ENCODE measurements at places on chromosomes 5 and 9.

GRCh38 chr9:132975961-132976360 lies 2.5 kb upstream of the GFI1B start:
- no peak for DNase-seq

DNA sequence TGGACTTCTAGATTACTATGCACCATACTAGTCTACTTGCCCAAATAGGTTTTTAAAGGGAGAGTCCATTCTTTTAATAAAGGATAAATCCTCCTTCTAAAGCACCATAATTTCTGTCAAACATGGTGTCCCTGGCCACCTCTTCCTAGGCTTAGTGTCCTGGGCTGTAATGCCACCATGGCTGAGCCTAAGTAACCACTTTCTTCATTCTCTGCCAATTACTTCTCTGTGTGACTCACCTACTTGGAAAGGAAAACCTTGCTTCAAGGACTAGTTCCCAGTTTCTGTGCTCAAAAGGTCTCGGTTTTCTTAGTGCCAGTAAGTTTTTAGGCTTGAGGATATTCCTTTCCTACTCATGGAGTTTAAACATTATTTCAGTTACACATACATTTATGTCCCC lies 273.4 kb downstream of the DENND1A start:
- DNase-seq = no peak

DNA sequence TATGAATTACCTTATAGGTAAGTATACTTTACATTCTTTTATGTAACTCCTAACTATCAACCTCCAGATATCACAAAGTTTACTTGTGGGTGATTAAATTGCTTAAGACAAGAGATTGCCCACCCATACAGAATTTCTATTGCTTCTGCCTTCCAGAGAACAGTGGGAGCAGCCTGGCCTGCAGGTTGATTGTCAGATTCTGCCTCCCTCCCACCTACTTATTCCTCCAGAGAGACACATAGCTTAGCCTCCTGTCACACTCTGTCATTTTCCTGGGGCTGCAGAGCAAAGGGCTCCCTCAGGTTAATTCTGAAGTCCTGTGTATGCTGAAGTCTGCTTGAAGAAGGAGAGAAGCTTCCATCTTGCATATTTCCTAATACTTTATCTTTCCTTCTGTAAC lies 48.5 kb upstream of the DHFR start:
- DNase-seq = no peak

GRCh38 chr5:3309538-3309937 lies 286.1 kb upstream of the IRX1 start:
- DNase-seq = no peak

- DNase-seq = no peak
Observed at GRCh38 chr9:133252301-133253020, 22.5 kb downstream of the ABO start.

DNA sequence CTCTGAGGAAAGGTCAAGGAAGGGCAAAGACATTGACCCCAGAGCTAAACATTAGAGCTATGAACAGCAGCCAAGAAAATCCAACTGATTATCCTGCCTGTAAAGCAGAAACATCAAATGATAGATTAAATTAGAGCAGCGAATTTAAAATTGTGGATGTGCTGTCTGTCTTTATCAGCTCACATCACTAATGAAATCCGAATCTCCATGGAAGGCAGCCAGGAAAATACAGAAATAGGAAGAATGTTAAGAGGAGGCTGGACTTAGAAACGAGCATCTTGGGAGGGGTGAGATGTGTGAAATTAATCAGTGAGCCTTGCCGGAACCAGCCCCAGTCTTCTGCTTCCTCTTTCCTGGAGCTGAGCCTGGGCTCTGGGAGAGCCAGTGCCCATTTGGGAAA lies 191.0 kb downstream of the PJA2 start:
- DNase-seq = no peak

DNA sequence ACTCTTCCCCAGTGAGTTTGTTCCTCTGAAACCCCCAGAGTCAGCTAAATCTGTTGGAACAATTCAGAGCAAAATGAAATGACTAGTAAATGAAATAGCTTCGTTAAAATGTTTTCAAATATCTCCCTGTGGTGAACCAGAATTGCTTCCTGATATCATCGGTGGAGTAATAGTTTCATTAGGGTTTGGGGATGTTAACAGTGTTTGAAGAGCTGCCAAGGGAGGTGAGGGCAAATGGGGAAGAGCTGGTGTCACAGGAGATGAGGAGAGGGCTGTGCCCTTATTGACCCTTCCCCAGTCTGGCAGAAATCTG lies 4.3 kb upstream of the C7 start:
- no peak for DNase-seq

GRCh38 chr5:19179571-19179970 lies 808.4 kb downstream of the CDH18 start:
- no peak for DNase-seq

DNA sequence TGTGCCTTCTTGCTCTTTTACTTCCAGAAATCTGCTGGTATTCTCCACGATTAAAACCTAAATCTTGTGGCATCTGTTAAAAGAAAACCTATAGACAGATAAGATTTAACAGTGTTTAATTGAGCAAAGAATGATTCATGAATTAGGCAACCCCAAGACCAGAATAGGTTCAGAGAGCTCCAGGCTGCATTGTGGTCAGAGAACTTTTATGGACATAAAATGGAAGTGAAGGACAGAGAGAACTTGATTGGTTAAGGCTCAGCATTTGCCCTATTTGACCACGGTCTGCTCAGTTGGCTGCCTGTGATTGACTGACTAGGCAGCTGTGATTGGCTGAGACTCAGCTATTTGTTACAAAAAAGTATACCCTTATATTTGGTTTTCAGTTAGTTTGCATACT lies 10.4 kb upstream of the SLC36A2 start:
- DNase-seq = no peak

- no peak for DNase-seq
Observed at GRCh38 chr5:142304013-142304701, 20.7 kb downstream of the SPRY4 start.

- DNase-seq = no peak
Observed at GRCh38 chr5:130957151-130957550, 207.9 kb downstream of the HINT1 start.

DNA sequence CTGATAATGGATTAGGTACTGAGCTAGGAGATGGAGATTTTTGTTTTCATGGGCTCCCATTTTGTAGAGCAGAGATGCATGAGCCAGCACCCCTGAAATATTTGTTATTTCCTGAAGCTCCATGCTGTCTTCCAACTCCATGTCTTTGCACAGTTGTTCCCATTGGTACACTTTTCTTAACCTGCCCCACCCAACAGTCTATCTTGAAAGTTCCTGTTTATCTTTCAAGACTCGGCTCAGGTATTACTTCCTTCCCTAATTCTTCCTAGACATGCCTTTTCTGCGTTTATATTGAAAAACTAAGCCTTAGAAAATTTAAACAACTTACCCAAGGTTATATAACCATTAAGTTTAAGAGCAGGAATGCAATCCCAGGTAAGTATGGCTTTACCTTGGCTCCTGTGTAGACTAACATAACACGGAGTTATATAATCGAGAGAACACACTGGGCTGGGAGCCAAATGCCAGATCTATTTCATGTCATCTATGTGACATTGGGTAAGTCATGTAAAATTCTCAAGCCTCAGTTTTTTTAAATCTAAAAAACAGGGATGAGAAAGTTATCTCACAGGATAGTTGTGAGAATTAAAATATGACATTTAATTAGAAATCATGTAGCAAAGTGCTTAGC lies 67.4 kb downstream of the LIX1 start:
- no peak for DNase-seq

DNA sequence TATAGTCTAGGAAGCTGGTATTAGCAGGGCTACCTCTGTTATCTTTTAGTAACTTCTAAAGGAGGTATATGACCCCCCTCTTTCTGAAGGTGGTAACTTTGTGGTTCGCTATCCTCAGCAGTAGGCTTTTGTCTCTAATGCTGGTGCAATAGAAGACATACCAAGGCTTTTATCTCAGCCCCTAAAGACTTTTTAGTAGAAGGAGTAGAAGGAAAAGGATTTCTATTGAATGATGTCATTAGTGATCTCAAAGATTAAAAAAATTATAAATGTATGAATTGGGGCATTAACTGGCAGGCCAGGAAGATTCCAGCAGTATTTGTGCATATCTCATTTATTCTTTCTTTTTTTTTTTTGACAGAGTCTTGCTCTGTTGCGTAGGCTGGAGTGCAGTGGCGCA lies 78.2 kb downstream of the RAI14 start:
- no peak for DNase-seq

DNA sequence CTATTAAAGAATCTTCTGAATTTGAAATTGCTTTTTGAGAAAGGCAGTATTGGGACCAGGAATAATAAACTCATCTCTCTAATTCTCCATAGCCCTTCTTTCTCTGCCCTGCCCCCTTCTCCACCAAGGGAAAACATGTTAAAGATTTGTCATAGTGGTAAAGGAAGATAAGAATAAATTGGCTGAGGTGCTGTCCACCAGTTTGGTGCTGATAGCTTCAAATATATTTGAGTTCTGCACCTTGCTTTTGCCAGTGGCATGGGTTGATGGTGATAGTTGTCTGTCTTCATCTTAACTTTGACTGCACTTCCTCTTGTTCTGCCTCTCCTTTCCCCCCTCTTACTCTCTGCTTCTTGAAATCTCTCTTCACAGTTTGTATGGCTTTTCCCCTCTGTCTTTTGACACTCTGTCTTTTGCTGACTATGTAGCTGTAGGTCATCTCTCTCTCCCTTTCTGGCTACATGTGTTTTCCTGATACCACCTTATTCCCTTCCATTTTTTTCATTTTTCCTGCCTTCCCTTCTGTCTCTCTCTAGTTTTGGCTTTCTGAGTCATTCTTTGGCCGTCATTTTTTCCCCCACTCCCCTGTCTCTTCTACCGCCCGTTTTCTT lies 56.6 kb downstream of the NDUFS4 start:
- DNase-seq = no peak

GRCh38 chr9:14432666-14433350 lies 118.9 kb upstream of the NFIB start:
- DNase-seq = no peak

- no peak for DNase-seq
Observed at GRCh38 chr5:41065691-41066335, 5.3 kb downstream of the MROH2B start.

- DNase-seq = peak; percentile 28
Observed at GRCh38 chr9:69149321-69149807, 24.7 kb upstream of the TJP2 start.

GRCh38 chr9:114906922-114907571 lies 23.3 kb downstream of the TNFSF8 start:
- DNase-seq = peak; percentile 39

- DNase-seq = no peak
Observed at GRCh38 chr5:155767470-155767869, 559.5 kb upstream of the SGCD start.

DNA sequence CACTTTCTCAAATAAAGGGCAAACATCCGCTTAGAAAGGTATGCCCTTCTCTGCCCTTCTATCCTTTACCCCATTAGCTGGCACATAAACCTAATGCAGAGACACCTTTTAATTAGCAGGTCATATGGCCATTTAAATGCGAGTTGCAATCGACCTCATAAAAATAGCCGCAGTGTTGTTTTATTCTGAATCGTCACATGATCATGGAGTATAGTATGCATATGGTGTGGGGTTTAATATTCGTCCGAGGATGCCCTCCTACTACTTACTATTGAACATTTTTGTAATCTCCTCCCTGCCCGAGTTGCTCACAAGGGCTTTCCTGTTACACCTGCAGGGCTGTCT lies 72.0 kb downstream of the PIK3R1 start:
- no peak for DNase-seq

GRCh38 chr9:129109952-129110739 lies 447 bp downstream of the CRAT start:
- DNase-seq = no peak

DNA sequence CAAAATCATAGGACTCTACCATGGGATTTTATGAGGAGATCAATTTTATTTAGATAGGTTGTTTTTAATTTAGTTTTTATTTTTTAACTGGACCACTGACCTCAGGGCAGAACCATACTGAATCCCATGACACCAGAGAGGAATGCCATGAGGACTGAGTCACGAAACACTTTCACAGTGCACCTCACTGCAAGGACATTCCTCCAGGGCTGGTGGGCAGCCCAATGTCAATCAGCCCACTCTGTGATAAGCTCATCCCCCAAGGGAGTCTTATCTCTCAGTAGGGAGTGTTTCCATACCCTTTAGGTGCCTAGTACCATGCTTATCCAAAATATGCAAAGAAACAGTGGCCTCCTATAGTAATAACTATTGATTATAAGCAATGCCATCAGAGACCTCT lies 224.5 kb upstream of the CDH6 start:
- DNase-seq = no peak

DNA sequence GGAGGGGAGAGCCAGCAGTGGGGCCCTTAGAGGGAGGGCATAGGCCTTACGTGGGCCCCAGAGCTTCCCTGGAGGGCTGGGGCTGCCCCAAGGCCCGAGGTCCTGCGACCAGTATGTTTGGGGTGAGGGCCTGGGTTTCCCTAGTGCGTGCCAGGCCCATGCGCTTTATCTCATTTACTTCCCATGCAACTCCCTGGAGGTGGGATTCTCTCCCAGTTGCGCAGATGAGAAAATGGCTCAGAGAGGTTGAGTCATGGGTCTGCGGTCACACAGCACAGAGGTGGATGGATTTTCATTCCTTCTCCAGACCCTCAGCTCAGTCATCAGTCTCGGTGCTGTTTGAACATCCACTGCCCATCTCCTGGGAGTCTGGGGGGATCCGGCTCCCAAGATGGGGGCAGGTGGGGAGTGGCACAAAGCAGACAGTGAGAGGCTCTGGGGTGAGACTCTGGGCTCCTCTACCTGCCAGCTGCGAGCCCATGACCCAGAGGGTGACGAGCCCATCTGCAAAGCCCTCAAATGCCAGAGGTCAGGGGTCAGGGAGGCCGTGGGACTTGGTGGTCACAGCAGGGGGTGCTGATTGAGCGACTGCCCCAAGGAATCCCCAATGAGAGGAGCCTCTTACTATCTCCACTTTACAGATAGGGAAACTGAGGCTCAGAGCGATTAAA lies 171.2 kb downstream of the GAPVD1 start:
- no peak for DNase-seq

DNA sequence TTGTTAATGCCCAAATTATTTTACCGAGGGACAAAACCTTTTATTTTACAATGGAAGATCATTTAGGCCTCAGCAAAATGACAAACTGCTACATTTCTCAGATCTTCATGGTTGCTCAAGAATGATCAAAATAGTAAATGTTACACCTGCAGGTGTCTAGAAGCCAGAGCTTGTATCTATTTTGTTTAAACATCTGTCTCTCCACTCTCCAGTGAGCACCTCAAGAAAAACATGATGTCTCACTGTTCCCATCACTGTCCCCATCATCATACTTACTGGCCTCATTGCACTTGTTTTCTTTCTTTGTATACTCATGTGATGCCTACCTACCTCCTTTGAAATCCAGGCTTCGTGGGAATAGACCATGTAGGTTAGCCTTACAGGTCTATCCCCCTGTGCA lies 149.6 kb downstream of the TTLL11 start:
- DNase-seq = no peak

- no peak for DNase-seq
Observed at GRCh38 chr5:4197151-4197550, 601.5 kb downstream of the IRX1 start.

Measured in femur (tissue), 1 donor.